Stimulated activated CD8-positive, alpha-beta memory T cell treated with anti-CD3 and anti-CD28 coated beads, Interleukin-15, amount 100 ng/mL, for 1 hour (primary cell): ENCODE measurements at places on chromosomes 1 and 21.
A peak's percentile ranks its signal among the peaks of the same experiment; 100 is the strongest.

GRCh38 chr1:45490121-45490625, 790 bp downstream of the TESK2 start:
- DNase-seq, result no peak

DNA sequence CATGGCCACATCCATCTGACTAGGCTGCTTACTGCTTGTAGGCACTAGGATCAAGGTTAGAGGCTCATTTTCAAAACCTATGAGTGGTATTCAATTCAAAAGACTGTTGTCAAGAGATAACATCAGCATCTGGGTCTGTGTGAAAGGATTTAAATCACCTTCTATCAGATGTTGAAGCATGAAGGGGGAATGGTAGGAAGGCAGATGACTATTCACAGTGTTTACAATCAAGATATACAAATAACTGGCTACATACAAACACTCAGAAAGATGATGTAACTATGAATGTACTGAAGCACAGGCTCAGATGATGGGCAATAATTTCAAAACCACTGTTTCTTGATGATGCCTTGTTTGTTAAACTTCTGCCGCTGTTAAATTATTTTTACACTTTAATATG, 249.2 kb downstream of the SLC45A1 start:
- DNase-seq, result no peak

DNA sequence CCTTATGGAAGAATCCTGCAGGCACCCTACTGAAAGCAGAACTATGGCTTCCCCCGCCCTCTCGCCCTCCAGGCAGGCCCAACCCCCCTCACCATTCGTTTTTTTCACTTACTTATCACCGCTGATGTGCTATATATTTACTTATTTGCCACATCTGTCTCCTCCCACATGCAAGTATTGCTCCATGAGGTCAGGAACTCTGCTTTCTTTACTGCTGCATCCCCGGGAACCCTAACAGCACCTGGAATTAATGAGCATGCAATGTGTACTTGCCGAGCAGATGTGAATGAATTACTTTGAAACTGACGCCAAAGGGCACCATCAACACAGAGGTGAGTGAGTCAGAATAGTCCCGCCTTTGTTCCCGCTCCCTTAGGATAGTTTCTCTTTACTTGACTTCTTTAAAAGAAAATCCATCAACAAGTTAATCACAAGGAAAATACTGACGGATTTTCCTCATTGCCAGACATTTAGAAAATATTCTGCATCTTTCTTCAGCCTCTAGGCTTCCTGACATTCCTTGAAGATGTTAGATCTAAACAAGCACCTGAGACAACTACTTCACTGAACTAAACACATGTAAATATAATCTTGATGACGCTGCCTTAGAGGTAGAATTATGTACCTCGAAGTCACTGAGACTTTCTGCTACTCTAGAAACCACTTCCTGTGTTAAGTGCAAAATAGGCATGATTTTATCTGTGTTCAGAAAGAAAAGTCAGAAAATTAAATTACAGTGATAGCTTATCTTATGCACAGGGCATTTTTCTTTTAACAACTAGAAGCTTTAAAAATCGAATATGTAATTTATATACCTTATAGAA, 17.5 kb upstream of the RAB4A start:
- no peak for DNase-seq

GRCh38 chr1:2480236-2480985, 4.3 kb downstream of the PLCH2 start:
- no peak for DNase-seq

DNA sequence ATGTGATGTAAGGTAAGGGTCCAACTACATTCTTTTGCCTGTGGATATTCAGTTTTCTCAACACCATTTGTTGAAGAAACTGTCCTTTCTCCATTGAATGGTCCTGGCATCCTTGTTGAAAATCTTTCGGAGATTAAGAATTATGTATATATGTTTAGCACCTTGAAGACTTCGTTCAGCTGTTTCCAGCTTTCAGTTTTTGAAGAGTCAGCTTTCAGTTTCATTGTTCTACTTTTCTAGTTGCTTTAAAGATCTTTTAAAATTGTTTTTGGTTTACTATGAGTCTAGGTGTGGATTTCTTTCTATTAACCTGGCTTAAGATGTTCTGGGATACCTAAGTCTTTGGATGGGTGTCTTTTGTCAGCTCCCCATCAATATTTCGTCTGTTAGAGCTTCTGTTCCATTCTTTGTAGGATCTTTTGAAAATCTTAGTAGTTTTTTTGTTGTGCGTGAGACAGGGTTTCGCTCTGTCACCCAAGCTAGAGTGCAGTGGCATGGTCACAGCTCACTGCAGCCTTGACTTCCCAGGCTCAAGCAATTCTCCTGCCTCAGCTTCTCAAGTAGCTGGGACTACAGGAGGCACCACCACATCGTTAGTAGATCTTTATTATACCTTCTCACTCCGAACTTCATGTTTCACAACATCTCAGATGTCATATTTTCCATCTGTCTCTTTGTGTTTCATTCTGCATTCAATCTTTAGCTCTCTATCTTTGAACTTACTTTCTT, 353.5 kb upstream of the B3GALT2 start:
- DNase-seq, result no peak

DNA sequence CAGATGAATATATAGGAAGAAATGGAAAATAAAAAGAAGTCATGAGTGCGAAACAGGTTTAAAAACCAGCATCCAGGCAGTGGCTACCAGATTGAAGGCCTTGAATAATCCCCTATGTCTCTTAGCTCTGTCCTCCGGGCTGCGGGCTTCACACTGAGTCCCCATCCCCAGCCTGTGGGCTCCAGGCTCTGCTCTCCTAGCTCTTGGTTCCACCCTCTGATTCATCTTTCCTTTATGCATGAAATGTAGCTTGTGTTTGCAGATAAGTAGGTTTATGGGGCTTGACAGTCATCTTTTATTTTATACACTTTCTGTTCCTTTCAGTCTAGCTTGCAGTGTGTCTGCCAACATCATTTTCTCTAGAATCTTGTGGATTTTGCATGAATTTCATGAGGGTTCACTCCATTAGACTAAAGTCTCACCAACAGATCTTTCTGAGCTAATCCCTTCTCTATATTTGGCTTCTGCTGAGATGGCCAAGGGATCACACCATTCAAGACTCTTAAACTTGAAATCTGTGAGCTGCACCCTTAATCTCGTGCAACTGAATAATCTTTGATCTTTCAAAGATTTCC, 174.5 kb downstream of the PLPPR4 start:
- no peak for DNase-seq

GRCh38 chr1:76390456-76390855, 315.9 kb downstream of the ST6GALNAC3 start:
- DNase-seq, result no peak

GRCh38 chr1:153100245-153100644, 5.9 kb upstream of the SPRR2E start:
- no peak for DNase-seq

DNA sequence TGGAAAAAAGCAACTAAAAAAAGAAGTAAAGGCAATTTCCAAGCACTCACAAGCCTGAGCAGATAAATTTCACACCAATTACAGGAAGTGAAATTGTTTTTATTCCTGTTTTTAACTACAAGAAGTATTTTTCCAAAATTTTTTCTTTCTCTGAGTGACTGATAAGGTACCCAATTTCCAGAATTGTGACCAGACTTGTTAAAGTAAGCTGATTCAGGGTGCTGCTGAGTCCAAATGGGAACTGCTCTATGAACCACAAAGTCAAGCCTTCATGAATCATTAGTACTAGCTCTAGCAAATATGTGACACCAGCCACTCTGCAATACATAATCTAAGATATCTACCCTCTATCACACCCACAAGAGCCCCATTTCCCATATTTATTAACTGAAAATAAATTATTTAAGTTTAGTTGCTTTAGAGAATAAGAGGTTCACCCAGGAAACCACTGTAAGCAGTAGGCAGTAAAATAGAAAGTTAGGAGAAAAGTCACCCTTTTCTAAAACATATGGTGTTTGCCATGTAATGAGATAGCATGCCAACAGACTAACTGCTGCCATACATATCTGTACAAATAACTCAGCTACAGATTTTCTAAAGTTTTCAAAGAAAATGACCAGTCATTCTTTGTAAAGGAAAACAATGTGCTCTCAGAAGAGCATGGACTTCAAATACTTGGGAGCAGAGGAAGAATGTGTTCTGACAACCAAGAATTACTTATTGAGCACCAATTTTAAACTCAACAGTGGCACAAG, 43.1 kb upstream of the TNFSF18 start:
- DNase-seq, result no peak

- no peak for DNase-seq
Measured at GRCh38 chr1:91777630-91778300, 108.2 kb downstream of the TGFBR3 start.

DNA sequence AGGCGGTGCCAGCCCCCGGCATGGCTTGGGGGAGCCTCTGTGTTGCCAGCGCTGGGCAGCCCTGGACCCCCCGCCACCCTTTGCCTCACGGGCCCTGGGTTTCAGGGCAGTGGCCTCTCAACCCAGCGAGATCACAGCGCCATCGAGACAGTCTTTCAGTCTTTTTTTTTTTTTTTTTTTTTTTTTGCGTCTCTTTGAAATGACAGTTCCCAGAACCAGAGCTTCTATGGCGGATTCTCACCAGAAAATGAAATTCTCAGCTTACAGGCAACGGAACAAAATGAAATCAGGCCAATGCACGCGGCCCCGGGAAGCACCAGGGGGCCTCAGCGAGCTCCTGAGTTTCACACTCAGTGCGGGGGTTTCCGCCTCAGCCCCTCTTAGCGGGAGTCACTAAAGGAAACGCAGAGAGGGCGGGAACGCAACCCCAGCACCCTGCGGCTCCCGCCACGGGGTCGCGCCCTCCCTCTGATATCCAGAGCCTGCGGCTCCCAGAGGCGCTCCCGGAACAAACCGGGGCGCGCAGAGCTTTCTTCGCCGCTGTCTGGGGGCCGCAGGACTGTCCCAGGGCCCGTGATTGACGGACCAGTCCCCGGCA, 8.0 kb upstream of the COL6A1 start:
- peak; percentile 74 for DNase-seq

- no peak for DNase-seq
Measured at GRCh38 chr1:114270282-114270681, 116.6 kb upstream of the SYT6 start.

GRCh38 chr1:21782349-21782867, 541 bp downstream of the USP48 start:
- peak; percentile 3 for DNase-seq

GRCh38 chr1:197321811-197322210, 53.8 kb downstream of the CRB1 start:
- DNase-seq, result no peak

GRCh38 chr1:58839846-58840835, 56.3 kb upstream of the JUN start:
- DNase-seq, result no peak

GRCh38 chr1:230171356-230172015, 104.4 kb downstream of the GALNT2 start:
- DNase-seq, result no peak

GRCh38 chr1:218886101-218886871, 287.4 kb upstream of the LYPLAL1 start:
- DNase-seq, result no peak

- DNase-seq, result peak; percentile 82
Measured at GRCh38 chr1:206583707-206584648, 28.3 kb downstream of the EIF2D start.

GRCh38 chr21:32334980-32335531, 36.4 kb downstream of the MRAP start:
- no peak for DNase-seq

DNA sequence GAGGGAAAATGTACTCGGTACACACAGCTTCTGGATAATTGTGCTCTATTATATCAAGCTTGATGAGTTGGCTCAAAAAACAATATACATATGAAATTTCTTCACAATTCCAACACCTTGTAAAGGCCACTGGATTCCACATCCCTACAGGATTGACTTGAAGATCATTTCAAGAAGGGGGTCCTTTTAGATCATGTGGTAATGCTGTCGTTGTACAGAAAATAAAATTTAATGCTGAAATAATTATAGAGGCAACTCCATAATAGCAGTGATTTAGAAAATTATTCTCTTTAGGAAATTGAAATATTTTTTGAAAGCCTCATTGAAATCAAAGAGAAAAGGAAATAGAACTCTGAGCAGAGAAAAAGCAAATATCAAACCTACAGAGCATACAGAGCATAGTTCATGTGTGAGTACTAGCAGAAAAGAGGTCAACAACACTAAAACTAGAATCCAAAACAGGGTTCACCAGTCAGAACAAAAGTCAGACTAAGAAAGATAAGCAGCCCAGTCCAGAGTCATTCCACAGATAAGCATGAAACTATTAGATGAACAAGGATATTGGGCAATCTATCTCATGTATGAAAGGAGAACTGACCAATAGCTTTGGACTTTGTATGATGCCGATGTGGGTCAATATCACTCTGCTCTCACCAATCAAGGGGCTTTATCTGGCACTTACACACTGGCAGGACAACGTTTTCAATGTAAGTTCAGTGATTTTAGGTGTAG, 79.5 kb upstream of the PALMD start:
- DNase-seq, result no peak

GRCh38 chr1:195664628-195665027, 943.6 kb downstream of the KCNT2 start:
- no peak for DNase-seq

DNA sequence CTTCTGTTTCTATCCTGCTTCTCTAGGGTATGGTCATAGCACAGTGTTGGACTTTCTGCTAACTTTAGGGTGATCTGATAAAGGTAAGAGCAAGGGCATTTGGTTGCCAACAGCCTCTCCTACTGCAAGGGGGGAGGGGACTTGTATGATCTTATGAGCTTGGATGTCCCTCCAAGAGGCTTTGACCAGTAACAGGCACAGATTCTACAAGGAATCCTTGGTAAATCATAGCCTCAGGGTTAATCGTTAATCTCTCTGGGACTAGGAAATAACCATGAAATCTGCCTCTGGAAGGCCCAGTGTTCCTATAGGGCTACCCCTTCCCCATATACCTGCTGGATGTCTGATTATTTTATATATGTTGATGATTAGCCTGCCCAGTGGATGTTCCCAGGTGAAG, 134.8 kb upstream of the TNFSF4 start:
- no peak for DNase-seq

DNA sequence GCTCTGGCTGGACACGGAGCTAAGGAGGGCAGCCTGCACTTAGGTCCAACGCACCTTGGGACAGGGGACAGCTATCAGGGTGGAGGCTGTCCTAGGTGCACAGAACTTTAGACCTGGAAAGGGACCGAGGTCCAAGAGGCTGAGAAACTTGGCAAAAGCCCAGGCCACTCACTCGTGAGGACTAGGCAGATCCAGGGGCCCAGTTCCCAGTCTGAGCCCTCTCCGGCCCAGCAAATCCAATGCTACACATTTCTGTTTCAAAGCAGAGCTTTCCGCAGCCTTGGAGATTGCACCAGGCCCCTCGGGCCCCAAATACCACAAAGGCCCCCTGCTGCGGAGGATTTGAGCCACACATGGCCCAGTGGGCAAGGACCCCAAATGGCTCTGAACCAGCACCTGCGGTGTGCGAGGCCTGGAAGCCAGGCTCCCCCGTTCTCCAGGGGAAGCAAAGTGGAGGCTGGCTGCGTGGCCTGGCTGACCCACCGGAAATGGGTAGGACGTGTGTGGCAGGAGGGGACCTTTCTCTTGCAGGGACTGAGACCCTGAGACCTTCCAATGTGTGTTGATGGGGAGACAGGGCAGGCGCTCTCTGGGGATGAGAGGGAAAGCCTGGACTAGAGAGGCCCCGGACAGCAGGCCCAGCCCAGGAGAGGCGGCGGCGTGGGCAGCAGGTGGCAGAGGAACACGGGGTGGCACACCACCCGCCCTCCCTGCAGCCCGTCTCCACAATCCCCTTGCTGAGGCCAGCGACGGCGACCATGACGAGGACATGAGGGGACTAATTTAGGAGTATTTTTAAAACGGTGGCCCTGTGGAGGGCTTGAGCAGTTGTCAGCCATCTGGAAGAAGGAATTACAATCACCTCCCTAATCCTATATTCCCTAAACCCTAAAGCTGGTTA, 118.7 kb downstream of the CASZ1 start:
- no peak for DNase-seq
